ENCODE measurements at places on chromosomes 6 and 20.

DNA sequence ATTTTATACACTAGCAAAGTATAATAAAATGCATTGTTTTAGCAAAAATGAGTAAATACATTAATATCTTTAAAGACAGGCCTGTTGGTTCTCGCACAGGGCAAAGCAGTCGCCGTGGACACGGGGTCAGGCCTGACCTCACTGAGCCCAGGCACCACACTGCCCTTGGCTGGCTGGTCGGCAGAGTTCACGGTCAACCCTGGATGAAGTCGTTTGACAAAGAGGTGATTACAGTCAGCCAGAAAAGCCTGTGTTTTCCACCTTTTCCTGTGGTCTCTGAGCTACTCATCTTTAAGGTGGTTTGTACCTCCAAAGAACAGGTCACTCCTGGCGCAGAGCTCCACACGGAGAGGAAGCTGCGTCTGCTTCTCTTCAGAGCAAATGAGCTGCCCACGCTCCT, 191.5 kb downstream of the DLL1 start:
- DNase-seq: no peak

GRCh38 chr6:834190-834589, 141.3 kb upstream of the EXOC2 start:
- DNase-seq: no peak

DNA sequence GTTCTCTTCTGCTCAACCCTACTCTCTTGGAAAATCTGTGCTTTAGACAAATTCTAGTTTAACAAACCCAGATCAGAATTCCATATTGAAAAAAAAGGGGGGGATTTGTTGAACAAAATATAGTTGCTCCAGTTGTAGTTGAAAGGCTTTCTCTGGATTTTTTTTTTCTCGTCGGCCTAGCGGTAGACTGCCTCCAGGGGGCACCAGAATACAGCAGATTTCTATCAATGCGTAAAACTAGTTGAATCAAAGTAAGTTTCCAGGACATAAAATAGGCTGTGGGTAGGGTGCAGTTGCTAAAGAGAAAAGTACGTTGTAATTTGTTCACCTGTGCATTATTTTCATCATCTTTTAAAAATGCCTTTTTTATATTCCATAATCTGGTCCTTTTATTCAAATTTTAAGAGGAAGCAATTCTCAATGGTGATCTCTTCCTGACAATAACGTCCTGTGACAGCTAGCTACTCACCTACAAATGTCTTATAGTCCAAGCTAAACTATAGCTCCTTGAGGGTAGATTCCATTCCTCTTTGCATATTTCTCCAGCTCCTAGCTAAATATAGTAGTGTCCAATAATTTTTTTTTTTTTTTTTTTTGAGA, 105.4 kb downstream of the PERP start:
- DNase-seq: peak; percentile 71

- DNase-seq: no peak
These were observed 21.0 kb upstream of the PDE7B start for GRCh38 chr6:135830452-135830881.

GRCh38 chr6:15987569-15987968, 141.3 kb upstream of the MYLIP start:
- DNase-seq: no peak

DNA sequence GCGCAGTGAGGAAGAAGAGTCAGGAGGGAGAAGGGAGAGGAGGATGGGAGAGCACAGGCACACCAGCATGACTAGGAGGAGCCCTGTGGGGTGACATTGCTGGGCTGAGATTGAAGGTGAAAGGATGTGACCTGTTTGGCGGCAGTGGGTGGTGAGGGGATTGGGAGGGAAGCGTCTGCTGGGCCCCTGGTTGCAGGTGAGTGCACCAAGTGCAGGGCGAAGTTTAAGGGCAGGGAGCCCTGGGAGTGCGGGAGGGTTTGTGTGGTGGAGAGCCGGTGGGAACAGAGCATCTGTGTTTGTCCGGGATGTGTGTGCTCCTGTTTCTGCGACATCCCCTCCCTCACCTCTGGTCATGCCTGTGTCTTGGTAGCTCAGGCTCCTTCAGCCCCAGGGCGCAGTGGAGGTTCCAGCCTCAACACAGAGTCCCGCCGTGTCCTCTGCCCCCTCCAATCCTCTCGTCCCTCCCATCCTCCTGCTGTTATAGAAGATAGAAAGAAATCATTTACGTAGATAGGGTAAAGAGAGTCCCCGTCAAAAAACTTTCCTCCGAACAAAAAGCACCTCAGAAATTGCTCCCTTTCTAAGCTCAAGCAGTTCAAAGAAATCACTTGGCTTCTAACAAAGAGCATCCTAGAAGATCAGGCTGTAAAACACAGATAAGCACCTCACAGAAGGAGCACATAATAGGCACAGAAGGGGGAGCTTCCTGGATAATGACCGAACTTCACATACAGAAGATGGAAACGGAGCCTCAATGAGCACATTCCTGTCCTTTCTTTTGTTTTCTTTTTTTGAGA, 25.0 kb downstream of the ULBP1 start:
- DNase-seq: no peak

DNA sequence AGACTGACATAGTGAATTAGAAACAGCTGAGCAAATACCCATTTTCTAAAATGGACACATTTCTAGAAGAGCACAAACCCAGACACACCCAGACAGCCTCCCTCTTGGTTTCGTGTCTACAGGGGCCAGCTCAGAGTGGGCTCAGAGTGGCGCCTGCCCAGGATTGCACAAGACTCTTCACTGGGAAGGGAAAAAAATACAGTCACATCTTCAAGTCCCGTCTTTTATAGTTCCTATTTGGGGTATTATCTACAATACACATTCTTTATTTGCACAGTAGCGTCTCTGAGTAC, 246.1 kb upstream of the AFDN start:
- no peak for DNase-seq

GRCh38 chr20:9794831-9795230, 44.0 kb downstream of the PAK5 start:
- no peak for DNase-seq

DNA sequence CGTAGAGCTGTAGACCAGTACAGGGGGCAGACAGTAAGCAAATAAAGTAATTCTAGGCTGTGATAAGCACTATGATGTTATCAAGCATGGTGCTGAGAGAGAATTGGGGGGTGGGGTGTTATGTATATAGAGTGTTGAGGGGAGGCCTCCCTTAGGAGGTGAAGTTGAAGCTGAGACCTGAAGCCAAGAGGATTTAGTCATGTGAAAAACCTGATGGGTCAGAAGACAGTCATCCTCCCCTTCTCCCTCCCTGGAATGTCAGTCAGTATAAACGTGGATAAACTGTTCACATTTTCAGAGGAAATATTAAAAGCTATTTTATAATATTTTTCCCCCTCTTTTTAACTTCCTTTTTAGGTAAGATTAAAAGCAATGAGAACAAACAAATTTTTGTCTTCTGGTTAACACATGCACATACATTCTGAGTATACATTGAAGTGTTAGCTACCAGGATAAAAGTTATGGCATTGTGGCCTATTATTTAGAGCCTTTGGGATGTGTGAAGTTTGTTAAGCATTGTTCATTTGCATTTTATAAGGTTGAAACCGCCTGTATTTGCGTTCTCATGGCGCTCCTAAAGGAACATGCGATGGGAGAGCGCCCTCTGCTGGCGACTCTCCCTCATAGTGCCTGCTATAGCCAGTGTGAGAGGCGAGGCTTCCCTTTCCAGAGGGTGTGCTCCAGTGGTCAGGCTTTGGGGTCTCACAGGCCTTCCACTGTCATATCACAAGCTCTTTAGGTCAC, 35.4 kb upstream of the MAPK13 start:
- peak; percentile 78 for DNase-seq

DNA sequence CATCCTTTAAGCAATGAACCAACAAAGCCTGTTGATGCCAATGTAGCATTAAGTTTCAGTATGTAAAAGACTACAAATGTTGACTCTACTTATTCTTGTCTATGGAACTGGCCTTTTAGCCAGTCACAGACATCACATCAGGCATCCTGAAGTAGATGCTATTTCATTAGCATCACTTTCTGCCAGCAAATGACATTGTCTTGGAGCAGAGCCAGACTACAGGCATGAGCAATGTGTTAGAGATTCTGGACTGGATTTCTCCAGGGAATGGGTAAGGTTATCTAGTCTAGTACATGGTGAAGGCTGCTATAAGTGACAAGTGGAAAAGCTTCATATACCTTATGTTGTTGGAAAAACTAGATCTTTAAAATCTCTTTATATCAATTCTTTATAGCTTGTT, 142.9 kb downstream of the ADGRB3 start:
- DNase-seq: no peak

DNA sequence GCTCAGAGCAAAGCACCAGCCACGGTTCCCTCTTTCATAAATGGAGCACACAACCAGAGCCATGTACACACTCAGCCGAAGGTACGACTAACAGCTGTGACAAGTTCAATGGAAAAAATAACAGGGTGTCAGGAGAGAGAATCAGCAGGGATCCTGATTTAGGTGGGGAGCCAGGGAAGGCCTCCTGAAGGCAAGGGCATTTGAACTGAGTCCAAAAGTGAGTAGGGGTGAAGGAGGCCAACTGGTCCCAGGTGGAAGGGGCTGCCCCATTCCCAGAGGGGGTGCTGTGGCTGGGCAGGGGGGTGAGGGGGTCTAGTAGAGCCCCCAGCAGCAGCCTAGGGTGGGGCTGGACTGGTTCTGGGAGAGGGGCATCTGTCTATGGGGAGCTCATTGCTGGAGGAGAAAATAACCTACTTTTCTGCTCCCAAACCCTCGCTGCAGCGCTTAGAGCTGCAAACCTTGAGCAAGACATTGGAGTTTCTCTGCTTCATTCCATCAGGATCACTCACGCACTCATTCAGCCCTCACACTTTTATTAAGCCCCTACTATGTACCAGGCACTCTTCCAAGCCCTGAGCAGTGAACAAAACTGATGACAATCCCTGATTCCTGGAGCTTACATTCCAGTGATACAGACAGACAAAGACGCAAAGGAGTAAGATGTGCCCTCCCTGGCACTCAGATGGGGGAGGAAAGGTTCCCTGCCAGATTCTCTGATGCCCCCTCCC, 113.5 kb downstream of the TOX2 start:
- no peak for DNase-seq
